Anterior cingulate cortex (tissue), 58 donors: ENCODE measurements at places on chromosomes 5 and 9.
A peak's percentile ranks its signal among the peaks of the same experiment; 100 is the strongest.

DNA sequence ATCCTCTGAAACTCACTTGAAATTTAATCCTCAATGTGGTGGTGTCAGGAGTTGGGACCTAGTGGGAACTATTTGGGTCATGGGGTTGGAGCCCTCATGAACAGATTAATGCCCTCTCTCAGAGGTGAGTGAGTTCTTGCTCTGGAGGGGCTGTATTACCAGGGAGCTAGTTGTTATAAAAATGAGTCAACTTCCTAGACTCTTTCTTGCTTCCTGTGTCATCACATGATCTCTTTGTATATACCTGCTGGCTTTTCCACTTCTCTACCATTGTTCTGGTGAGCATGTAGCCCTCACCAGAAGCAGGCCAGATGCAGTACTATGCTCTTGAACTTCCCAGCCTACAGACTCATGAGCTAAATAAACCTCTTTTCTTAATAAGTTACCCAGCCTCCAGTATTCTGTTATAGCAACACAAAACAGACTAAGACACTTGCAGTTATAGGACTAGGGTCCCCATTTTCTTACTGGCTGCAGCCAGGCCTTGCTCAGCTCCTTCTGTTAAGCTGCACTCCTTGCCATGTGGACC lies 127.5 kb downstream of the SUSD1 start:
- DNase-seq = no peak

GRCh38 chr5:152349683-152350526 lies 55.2 kb downstream of the NMUR2 start:
- peak; percentile 14 for DNase-seq

DNA sequence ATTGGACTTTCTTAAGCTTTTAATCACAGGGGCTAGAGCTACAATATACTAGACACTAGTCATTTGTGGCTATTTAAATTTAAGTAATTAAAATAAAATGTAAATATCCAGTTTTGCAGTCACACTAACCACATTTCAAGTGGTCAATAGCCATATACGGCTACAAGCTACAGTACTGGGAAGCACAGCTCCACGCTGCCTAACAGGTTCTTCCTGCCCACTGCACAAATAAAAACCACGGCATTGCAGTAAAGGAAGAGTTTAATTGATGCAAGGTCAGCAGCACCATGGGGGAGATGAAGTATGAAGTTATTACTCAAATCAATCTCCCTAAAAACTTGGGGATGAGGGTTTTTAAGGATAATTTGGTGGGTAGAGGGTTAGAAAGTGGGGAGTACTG lies 134.1 kb downstream of the LURAP1L start:
- no peak for DNase-seq

DNA sequence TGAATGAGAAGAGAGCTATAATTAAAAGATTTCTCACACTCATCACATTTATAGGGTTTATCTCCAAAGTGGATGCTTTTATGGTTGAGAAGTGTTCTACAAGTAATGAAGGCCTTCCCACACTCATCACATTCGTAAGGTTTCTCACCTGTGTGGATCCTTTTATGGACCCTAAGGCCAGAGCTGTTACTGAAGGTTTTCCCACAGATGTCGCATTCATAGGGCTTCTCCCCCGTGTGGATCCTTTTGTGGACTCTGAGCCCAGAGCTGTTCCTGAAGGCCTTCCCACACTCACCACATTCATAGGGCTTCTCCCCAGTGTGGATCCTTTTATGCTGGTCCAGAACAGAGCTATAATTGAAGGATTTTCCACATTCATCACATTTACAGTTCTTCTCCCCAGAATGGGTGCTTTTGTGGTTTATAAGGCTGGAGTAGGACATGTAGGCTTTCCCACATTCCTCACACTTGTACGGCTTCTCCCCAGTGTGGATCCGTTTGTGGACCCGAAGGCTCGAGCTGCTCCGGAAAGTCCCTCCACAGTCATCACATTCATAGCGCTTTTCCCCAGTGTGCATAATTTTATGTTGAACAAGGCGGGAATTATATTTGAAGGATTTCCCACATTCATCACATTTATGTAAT lies 10.5 kb downstream of the ZFP62 start:
- DNase-seq = no peak

GRCh38 chr9:135500071-135500524 lies 384 bp upstream of the MRPS2 start:
- no peak for DNase-seq

GRCh38 chr9:125894566-125894965 lies 147.4 kb downstream of the PBX3 start:
- DNase-seq = no peak
